ENCODE measurements at places on chromosomes 4 and X. TPM values are rescaled to one million over a fixed set of nuclear protein-coding genes. Genes with fewer than 3 reads are reported as not detected.

MTMR8 gene
- total RNA-seq = 1.7 TPM

KCNIP4 gene
- total RNA-seq = not detected

GPRIN3 gene
- total RNA-seq = 0.22 TPM

ZDHHC15 gene
- total RNA-seq = 2.4 TPM

USP17L24 gene
- not detected for total RNA-seq

PRRG3 gene
- under 0.01 TPM for total RNA-seq

S100G gene
- total RNA-seq = not detected

COX7B2 gene
- total RNA-seq = not detected

IL21 gene
- not detected for total RNA-seq

MAGEA9B gene
- total RNA-seq = not detected

RHOH gene
- not detected for total RNA-seq

AADAT gene
- 6.4 TPM for total RNA-seq

LEF1 gene
- 2.4 TPM for total RNA-seq

SPARCL1 gene
- total RNA-seq = not detected

FAM9B gene
- total RNA-seq = not detected

RAI2 gene
- 3.1 TPM for total RNA-seq

TMEM31 gene
- 0.32 TPM for total RNA-seq

RHOXF1 gene
- total RNA-seq = not detected

CA5B gene
- total RNA-seq = 25.2 TPM

RHOXF2 gene
- total RNA-seq = not detected

ADH1C gene
- total RNA-seq = 0.26 TPM

GPC3 gene
- not detected for total RNA-seq

EVC2 gene
- total RNA-seq = 16.2 TPM

DHX15 gene
- 146 TPM for total RNA-seq

CXorf38 gene
- total RNA-seq = 15.8 TPM

PYURF gene
- total RNA-seq = 81.6 TPM

CT45A3 gene
- not detected for total RNA-seq

MAGEA8 gene
- total RNA-seq = not detected

GRIA3 gene
- 11.9 TPM for total RNA-seq

CFAP99 gene
- under 0.01 TPM for total RNA-seq

TRIML2 gene
- not detected for total RNA-seq

OPHN1 gene
- total RNA-seq = 6.9 TPM

MECP2 gene
- 40.6 TPM for total RNA-seq

CLNK gene
- not detected for total RNA-seq

EVC gene
- 35.8 TPM for total RNA-seq
